ENCODE measurements at places on chromosomes 1 and 21.

GRCh38 chr1:164662955-164663354, 104.0 kb downstream of the PBX1 start:
- no peak for DNase-seq

GRCh38 chr1:233509526-233509925, 104.4 kb upstream of the KCNK1 start:
- no peak for DNase-seq

DNA sequence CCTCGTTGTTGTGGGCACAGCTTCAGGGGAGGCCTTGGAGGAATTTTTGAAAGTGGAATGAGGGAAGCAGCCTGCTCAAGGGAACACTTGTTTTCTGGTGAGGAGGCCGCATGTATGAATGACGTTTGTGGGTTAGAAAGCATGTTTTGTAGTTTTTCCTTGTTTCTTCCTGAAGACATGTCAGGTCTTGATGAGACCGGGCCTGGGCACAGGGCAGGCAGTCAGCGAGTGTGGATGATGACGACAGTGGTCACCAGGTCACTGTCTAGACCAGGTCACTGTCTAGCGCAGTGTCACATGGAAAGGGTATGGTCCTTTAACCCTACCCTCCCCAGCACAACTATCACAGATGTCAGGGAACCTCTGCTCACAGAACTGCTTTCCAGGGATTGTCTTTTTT, 7.3 kb downstream of the PSEN2 start:
- DNase-seq = no peak

- no peak for DNase-seq
These were observed 23.0 kb downstream of the SLAMF1 start for GRCh38 chr1:160623862-160624261.

DNA sequence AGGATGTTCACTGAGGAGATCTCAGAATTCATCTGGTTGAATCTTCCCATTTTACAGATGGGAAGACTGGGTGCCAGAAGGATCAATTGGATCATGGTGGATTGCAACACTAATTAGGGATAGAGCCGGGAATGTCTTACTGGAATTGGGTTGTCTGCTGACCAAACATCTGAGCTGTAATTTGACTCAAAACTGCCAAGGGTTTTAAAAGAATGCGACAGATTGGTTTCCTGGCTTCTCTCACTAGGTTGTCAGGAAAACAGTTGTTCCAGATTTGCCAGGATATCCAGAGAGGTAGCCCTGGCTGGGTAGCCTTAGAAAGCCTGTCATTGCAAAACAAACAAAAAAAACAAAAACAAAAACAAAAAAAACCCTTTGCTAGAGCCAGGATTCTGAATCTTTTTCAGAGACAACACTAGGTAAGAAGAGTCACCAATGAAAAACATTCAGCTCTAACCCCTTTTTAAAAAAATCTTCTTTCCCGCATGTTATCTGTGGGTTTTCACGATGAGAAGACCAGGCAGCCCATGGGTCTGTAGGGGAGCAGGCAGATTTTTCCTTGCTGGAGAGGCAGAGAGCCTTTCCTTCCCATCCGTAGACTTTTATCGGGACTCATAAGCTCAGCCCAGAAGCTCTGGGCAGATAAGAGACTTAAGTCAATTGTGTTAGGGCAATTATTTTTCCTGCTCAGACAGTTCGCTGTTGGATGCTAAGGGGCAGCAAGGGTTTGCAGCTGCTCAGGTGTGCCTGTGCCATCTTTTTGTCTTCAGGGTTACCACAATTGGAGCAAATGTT, 418.9 kb downstream of the PRDM2 start:
- no peak for DNase-seq

DNA sequence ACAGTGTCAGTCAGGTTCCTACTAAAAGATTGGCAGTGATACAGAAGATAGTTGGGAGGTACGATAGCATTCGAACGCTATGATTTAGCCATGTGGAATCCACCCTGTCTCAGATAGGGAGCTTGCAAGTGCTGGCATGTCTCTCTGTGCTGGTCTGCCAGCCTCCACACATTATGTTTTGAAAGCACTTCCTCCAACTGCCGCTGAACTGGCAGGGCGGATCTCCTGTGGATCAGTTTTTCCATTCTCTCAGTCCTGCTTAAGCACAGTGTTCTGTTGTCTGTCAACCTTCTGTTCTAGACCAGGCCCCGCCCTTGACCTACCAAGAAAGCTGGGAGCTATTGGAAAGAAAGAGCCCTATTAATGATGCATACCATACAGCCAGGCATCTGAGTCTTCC, 65.5 kb upstream of the PALMD start:
- no peak for DNase-seq

DNA sequence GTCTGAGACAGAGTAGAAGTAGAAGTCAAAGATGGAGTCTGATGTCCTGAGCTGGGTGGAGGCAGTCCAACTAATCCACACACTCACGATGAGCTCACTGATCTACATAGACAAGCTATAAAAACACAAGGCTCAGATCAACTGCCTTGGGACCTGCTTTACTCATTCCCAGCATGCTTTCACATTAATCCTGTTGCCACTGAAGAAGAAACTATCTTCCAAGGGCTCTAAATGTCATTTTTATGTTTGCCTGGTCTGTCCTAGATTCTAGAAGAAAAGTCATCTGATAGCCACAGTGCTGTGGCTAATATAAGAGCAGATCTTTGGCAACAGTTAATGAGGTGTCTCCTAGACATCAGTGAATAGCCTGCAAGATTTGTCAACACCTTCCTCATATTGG, 522.7 kb downstream of the NUF2 start:
- no peak for DNase-seq
